ENCODE measurements at places on chromosomes 5 and 9.
A peak's percentile ranks its signal among the peaks of the same experiment; 100 is the strongest.

- no peak for DNase-seq
Measured at GRCh38 chr9:98009936-98010335, 26.8 kb downstream of the ANP32B start.

GRCh38 chr5:15516486-15516885 lies 16.5 kb downstream of the FBXL7 start:
- no peak for DNase-seq

- DNase-seq, result peak; percentile 7
Measured at GRCh38 chr9:84759300-84759750, 89.8 kb downstream of the NTRK2 start.

DNA sequence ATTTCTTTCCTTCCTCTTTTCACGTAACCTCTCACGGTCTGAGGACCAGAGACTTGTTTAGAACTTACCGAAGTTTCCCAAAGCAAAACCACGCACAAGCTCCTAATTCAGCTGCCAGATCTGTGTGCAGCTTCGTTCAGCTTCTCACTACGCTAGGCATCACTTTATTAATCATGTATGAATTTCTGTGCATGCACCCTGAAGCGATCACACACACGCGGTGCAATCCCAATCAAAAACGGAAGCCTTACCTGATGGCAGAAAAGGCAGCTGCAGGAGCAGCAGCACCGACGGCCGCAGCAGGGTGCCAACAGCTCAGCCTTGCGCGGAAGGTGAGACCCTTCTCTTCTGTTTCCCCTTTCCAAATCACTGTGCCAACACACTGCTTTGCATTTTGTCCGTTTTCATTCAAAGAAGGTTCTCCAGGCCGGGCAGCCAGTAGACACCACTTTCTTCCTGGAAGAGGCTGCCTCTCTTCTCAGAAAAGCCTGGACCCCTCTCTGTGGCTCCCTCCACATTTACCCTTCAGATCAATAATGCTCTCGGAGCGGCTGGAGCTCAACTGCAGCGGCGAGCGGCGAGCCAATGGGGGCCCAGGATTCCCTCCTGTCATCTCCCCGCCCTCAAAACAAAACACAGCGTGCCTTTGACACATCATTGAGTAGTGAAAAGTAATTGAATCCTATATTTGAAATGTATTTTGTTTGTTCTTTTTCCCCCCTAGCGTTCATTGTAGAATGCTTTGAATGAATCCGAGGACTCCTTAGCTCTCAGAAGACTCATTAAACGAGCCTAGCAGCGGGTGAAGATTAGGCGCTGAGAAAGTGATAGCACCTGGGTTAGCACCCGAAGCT lies at the start of gene CDH12:
Gene CDH12 (minus strand): TSS at position 538 of the 854 bp plus-strand sequence.
- DNase-seq, result no peak

GRCh38 chr9:38181232-38181631 lies 112.2 kb upstream of the SHB start:
- no peak for DNase-seq

DNA sequence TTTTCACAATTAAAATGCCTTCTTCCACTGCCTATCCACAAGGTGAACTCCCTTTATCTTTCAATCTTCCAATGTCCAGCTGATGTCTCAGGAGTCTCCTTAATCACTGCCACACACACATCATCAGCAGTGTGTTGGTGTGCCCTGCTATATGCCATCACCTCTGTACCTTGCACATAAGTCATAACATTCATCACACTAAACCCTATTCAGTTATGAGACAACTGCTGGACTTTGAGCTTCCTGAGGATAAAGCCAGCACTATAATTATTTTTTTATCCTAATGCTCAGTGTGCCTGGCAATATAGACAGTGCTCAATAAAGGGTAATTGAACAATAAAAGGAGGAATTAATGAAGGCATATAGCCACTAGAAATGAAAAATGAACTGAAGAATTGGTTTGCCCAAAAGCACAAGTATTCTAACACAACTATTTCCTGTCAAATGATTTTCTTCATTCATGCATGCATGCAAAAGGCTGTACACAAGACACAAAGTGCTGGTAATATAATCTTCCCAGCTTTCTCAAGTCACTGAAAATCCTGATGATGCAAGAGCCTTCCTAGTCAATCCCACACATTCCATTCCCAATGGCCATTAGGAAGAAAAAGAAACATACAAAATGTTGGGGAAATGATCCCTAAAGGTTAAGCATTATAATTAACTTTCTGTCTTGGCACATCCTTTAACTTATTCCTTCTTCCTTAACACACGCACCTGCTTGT lies 32.4 kb downstream of the LPAR1 start:
- no peak for DNase-seq

DNA sequence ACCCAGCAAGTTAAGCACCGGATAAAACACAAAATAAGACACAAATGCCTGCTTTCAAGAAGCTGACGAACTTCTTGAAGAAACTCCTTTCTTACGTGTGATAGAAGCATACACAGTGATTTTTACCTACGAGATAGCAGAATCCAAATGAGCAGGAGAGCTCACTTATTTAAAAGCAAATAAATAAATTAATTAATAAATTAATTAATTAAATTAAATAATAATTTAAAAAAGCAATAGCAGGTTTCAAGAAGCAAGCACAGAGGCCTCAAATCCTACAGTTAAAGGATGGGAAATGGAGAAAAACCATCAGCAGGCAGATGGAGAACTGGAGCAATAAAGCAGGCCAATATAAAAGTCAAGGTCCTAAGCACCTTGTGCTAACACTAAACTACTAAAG lies 17.3 kb downstream of the LEAP2 start:
- DNase-seq, result no peak

GRCh38 chr5:72523960-72524582 lies 16.9 kb upstream of the ZNF366 start:
- no peak for DNase-seq

- DNase-seq, result no peak
Measured at GRCh38 chr5:136276087-136276486, 83.1 kb upstream of the SMIM32 start.

DNA sequence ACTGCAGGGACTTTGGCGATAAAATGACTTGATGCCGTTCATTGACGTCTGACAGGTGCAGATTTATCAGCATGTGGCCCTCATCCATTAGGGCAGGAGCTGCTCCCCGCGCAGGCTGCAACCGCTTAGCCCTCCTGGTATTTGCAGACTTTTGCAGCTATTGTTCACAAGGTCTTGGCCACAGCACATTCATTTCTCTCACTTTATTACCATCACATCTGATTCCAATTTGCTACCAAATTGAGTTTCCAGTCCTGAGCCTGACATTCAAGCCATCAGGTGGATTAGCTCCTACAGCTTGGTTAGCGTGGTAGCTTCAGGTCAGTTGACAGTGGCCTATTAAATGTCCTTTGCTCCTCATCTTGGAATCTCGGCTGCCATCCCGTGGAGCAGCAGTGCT lies 299.2 kb downstream of the CD180 start:
- no peak for DNase-seq

DNA sequence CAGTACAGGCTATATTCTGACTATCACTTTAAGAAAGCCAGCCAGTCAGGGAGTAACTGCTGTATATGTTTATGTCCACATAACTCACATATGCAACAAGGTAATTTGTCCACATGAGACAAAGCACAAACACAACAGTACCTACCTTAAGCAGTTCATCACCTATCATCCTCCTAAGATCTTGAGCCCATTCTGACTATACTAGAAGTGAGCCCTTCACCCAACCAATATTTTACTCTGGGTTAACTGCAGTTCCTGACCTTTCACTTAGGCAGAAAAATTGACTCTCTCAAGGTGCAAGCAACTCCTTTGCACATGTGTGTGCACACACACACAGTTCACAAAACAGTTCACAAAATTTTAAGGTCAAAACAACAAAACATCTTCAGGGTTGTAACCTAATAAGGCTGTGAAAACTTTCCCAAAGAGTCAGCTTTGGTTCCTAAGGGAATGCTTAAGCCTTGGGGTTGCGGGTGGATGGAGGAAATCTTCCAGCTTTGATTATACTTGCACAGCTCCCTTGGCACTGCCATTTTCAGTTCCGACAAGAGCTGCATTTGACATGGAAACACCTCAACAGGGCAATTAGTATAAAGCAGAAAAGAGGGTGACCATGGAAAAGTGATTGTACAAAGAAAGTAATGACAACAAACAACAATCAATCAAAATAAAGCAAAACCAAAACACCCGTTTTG lies 215.3 kb downstream of the NFIB start:
- no peak for DNase-seq

GRCh38 chr5:140262221-140262620 lies 40.7 kb downstream of the PFDN1 start:
- DNase-seq, result no peak

DNA sequence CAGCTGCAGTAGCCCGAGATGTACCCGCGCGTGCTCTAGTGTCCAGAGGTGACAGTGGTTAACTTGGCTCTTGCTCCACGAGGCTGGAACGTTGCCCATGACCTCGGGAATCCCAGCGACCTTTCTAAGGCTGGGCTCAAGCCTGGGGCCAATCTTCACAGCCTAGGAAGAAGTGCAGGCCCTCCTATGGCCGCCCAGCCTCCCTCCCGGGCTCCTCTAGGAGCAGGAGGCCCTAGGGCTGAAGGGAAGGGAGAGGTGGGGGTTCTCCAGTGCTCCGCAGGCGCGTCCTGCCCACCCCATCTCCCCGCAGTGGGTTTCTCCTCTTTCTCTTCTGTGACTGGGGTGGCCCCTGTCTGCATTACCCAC lies 13.3 kb downstream of the NR2F1 start:
- DNase-seq, result no peak

DNA sequence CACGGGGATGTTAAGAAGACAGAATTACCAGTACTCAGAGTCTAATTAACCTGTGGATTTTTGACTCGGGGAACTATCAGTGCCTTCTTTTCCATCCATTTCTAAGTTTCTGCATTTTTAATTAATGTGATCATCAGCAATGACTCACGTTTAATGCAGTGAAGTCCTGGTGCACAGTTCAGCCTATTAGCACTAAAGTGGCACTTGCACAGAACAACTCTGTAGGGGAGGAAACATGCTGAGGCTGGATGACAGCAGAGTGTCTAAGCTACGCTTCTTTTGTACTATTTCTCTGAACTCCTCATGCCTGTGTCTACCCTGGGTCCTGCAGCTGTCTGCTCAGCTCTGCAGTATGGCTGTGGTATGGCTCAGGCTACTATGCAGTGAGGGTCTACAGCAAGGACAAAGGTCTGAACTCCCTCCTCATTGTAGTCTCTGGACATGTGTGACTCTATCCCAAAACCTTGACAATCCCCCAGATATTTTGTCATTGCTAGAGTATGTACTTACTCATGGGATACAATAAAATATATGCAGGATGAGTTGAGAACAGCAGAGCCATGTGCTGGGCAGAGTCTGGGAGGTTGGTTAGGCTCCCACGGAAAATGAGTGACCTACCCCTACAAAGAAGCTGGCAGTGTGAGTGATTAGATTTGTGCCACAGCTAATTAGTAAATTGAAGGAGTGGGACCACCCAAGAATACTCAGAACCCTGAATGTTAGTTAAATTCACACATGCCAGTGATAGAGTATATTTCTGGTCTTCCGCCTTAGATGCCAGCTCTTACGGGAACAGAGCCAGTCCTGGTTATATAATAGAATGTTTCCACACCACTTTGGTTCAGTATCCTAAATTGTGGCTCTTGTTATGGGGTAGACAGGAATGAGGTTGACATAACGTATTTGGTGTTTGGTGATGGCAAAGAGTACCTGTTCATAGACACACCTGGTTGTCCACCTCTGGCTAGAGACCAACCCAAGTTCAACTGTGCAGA lies 148.0 kb downstream of the GHR start:
- DNase-seq, result no peak

GRCh38 chr9:89342948-89343347 lies 24.6 kb downstream of the SECISBP2 start:
- no peak for DNase-seq

- DNase-seq, result no peak
Measured at GRCh38 chr9:94699715-94700373, 26.7 kb upstream of the AOPEP start.

DNA sequence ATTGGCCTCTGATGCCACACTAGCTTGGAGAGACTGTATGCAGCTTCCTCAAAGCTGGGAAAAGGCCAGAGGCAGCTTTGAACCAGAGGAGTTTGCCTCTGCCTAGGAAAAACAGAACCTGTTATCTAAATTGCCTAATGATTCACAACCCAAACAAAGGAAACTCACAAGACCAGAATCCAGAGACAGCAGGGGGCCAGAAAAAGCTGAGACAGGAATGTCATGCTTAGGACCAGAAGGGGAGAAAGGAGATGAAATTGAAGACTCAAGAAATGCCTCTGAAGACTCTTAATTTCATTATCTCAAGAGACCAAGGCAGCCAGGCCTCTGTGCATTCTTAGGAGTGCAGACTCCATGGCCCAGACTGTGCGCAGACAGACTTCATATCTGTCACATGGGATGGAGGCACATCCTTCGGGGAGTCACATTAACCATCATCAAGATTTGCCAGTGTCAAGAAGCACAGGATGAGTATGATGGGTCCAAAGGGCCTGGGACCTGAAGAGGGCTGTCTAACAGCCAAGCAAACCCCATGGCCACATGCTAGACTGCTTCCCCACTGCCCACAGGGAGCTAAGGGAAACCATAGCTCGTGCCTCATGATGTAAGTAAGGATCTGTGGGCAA lies 57.3 kb downstream of the ARSB start:
- DNase-seq, result no peak

DNA sequence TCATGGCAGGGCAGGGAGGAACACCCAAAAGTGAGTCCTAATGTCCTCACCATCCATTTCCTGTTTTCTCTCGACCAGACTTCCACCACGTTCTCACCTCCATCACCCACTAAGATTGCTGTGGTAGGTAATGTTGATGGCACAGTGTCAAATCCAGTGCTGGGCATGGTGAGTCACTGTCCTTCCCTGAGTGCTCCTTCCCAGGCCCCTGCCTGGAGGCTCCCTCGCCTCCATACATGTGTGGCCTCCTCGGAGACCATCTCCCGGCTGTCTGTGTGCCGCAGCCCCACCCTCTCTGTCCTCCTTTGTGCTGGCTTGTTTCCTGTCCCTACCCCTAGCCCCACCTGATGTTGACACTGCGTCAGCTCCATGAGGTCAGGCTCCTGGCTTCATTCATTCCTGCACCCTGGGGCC lies 177.5 kb downstream of the SYK start:
- no peak for DNase-seq

Measured in stimulated activated CD8-positive, alpha-beta memory T cell treated with anti-CD3 and anti-CD28 coated beads, Interleukin-15, amount 100 ng/mL, for 48 hours (primary cell).